ENCODE measurements at places on chromosomes 6 and 20.

- no peak for DNase-seq
These were observed 47.6 kb downstream of the CHD6 start for GRCh38 chr20:41570557-41570956.

- no peak for DNase-seq
These were observed 493.7 kb upstream of the SULF2 start for GRCh38 chr20:48278961-48279481.

DNA sequence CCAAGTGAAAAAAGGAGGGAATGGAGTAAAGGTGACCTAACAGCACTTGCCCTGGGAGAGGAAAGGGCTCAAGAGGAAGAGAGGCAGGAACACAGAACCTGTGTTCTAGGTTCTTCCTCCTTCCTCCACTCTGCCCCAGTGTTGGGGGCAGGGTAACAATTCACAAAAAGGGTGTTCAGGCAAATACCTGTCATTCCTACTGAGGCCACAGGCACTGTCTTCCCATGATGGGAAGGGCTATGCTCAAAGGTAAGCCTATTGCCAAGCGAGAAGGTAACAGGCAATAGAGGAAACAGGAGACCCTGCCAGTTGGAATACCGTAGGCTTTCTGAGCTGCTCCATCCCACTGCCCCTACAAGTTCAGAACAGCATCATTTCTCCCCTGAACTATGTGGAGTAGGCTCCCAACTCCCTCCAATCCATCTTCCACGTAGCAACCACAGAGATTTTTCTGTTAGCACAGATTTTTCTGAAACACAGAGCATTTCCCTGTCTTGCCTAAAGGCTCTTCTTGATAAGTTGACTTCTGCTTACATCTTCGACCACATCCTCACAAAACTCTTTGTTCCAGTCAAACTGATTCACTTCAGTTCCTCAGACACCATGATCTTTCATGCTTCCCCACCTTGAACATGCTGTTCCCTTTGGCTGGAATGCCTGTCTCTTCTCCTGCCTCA, 2.7 kb downstream of the AGPAT1 start:
- DNase-seq, result no peak

- peak; percentile 91 for DNase-seq
These were observed 274.3 kb downstream of the CD109 start for GRCh38 chr6:73969971-73970970.

DNA sequence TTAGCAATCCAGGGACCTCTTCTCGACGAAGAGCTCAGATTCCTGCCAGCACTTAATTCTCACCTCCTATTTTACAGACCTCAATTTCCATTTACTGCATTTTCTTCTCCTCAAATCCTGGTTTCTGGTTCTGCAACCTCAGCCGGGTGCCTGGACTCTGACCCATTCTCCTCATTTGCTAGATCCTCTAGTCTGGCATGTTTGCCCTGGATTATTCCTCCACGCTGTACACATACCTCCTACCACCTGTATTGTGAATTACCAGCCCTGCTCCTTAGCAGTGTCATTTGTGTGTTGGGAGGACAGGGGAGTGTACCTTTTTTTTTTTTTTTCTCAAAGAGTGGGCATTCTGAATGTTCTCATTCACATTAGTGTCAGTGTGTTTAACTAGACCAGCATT, 204.4 kb downstream of the ZMYND8 start:
- no peak for DNase-seq

DNA sequence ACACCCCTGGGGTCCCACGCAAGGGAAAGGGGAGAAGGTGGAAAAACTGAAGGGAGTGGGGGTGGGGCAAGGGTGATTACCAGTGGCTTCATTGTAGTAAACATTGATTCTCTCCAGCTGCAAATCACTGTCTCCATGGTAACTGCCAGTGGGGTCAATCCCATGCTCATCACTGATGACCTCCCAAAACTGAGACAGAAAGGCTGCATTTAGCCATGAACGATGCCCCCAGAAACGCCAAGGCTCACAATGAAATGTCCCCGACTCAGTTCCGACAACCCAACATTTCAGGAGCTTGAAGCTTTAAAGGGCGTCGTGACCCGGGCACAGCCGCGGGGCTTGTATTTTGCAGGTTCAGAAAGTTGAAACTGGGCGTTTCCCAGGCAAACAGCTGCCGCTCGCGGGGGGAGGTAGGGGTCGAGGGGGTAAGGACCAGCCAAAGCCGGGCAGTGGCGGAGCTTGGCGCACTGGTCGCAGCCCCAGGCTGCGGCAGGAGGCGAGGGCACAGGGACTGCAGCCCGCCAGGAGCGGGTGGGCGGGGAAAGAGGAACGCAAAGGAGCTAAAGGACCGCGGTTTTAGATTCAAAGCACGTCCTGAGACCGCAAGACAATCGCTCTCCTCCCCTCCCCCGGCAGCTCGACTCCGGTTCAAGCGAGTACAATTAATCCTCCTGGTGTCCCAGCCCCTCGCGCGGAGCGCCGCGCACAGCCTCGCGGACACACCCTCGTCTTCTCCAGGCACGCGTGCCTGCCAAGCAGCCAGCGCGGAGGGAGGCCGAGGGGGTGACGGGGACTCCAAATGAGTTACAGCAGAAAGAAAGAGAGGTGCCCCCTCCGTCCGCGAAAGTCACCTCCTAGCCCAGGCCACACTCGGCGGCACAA, 731 bp downstream of the TUBB2B start:
- peak; percentile 74 for DNase-seq

DNA sequence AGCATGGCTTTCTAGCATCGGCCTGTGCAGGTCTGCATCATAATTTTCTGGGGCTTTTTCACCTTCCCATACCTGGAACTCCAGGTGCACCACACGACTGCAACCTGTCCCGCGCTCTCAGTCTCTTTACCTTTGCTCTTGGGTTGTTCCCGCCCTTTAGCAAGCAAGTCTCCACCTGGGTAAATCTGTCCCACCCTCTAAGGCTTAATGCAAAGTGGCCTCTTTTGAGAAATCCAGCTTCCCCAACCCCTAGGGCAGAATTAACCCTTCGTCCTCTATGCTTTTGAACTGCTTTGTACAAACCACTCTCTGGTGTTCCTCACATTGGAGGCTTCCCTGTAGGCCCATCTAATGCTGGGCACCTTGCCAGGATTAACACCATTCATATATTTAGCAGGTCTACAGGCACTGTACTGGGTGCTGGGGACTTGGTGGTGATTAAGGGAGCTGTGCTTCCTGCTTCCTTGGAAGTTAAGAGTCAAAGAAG, 2.8 kb downstream of the ITPR3 start:
- DNase-seq, result peak; percentile 35

All from DMS53 (cell line).